ENCODE measurements at places on chromosomes 4 and X. TPM values are rescaled to one million over a fixed set of nuclear protein-coding genes. Genes with fewer than 3 reads are reported as not detected.

Gene TSPAN7
- total RNA-seq: 0.31 TPM

- peak; percentile 98 for DNase-seq
Measured at GRCh38 chr4:138242076-138242833, at the start of gene SLC7A11. SLC7A11 (minus strand) TSS chr4:138242349; CDS start chr4:138242069, 280 bp downstream.

DNA sequence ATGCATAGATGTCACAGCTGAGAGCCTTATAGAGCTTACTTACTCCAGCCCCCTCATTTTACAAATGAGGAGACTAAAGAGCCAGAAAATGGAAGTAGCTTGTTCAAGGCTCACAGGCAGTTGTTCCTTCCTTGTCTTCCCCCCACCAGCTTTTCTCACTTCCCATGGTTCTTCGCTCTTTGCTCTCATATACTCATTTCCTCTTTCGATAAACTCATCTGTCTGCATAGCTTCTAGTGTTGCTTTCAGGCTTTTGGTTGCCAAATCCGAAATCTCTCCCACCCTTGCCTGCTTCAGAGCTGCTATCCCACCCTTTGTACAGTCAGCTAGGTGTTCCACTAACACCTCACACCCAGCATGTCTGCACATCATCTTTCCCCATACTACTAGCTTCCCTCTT lies 25.0 kb upstream of the GJB1 start:
- DNase-seq: no peak

DNA sequence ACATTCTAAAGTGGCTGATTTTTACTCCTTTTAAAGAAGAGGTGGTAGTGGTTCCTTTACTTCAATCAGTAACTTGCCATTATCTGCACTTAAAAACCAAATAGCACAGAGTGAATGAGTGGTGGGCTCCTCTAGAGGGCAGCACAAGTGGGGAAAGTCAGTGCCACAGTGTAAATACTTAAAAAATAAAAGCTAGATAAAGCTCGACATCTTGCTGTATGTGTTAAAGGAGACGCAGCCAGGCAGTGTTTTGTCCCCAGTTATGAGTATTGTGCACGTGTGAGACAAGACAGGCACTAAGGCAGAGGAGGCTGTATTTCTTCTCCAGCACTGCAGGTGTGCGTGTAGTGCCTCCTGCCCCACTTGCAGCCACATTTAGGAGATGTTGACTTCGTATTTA lies 24.6 kb downstream of the NAP1L5 start:
- peak; percentile 46 for DNase-seq

DNA sequence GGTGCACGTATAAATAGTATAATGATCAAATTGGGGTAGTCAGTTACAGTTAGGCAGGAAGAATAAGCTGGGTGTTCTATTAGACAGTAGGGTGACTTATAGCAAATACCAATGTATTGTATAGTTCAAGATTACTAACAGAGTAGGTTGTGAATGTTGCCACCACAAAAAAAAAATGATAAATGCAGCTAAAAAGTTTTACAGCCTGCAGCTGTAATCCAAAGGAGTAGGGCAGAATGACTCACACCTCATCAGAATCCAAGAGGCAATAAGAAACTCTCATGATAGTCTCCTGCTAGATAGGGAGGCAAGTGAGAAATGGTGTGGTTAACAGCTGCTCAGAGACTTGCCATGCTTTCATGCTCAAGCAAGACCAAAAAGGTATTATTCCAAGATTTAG lies 19.6 kb upstream of the TCEAL4 start:
- DNase-seq: no peak

Gene GRIA2
- 0.32 TPM for total RNA-seq

DNA sequence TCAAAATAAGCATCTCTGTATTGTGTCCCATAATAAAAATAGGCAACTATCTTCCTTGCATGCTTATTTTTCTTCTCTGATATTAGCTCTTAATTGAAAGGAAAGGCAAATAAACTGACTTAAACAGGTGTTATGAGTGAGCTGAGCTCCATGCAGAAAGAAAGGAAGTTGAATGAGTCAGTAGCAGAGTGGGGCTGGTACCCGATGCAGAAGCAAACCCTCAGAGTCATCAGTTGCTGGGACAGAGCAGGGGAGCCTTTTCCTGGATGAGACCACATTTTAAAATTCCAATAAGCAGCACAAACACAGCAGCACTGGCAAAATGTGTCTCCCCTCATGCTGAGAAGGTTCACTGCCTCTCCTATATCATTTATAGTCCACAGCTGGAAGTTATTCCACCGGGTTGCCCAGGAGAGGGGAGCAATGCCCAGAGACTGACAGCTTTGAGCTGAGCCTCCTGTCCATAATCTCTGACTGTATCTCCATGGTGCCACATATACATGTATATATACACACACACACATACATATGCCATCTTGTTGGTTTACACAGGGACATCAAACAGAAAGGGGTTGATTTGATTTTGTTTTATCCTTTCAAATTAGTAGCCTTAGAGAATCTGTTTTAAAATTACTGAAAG lies 274.3 kb upstream of the PPARGC1A start:
- DNase-seq: no peak

GRCh38 chr4:5292101-5292500 lies 240.8 kb downstream of the STK32B start:
- DNase-seq: peak; percentile 7

DNA sequence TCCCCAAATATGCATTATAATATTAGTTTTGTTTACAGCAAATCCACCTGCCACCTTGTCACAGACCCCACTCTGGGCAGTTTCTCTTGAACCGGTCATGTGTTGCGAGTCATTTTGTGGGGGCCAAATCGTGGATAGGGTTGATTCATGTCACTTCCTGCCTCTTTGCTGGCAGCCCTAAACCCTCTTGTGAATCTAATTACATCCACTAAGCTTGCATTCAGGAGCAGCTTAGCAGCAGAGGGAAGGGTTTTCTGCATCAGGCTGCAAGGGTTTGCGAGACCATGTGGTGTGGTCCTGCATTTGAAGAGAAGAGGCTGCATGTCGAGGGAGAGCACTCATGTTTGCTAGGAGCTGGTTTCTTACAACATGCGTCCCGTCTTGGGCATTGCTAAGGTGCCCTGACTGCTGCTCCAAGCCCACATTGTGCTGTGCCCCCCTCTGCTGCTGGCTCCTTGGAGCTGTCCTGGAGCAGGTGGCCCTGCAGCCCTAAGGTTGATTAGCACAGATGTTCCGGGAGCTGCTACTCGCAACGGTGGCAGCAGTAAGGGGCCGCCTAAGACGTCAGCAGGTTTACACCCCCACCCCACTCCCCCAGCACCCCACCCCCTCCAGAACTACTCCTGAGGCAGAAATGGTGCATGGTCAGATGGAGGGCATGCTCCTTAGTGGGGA lies 88.9 kb upstream of the CLDN34 start:
- peak; percentile 61 for DNase-seq

DNA sequence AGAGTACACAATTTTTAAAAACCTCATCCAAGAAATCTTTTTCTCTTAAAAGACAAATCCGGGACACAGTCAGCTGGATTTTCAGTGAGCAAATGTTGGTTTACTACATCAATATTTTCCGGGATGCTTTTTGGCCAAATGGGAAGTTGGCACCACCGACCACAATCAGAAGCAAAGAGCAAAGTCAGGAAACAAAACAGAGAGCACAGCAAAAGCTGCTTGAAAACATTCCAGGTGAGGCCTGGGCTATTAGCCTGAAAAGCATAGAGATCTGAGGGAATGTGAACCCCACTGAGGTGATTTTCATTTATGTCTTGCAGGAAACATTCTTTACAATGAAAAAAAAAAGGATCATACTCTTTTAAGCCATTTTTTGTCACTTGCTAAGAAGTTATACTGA lies 33.9 kb downstream of the LRP2BP start:
- DNase-seq: no peak

Gene IL21
- total RNA-seq: not detected

- no peak for DNase-seq
Measured at GRCh38 chr4:87567191-87567590, 38.0 kb upstream of the SPARCL1 start.
